ENCODE measurements at places on chromosomes 16 and 17.

DNA sequence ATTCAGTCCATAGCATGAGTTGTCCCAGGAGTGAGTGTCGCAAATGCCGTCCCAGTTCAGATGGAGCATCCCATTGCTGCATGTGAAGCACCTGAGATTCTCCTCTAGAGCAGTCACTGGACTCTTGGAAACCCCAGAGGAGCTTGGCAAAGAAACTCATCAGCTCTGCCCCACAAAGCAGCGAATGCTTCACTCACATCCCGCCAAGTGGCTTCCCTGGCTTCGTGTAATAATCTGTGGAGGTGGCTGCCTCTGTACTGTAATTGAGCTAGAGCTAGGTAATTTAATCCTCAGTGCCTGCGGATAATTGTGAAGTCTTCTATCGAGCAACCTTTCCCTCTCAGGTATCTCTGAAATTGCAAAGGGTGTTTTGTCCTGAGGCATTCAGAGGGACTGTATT, 107.1 kb downstream of the SNX29 start:
- DNase-seq, result no peak

DNA sequence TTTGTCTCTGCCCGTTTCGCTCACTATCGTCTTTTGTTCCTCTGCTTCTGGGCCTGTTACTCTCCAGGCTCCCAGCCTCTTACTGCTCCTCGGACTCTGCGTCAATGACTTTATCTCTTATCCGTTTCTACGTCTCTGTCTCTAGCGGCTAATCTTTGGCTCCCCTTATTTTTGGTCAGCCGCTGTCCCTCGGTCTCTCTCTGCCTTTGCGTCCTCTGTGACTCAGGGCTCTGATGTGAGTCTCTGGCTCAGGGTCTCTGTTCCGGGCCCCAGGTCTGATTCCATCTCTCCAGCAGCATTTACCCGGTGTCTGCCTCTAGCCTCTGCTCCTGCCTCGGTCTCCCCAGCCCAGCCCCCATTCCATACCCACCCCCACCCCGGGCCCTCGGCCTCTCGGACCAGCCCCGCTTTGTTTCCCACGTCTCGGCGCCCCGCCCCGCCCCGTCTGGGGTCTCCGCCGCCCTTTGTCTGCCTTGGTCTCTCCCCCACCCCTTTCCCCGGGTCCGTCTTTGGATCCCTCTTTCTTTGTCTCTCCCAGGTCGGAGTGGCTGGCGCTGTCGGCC, 547 bp upstream of the ZNF48 start:
- DNase-seq, result no peak

- DNase-seq, result no peak
Observed at GRCh38 chr17:56978441-56979090, 635 bp downstream of the SCPEP1 start.

DNA sequence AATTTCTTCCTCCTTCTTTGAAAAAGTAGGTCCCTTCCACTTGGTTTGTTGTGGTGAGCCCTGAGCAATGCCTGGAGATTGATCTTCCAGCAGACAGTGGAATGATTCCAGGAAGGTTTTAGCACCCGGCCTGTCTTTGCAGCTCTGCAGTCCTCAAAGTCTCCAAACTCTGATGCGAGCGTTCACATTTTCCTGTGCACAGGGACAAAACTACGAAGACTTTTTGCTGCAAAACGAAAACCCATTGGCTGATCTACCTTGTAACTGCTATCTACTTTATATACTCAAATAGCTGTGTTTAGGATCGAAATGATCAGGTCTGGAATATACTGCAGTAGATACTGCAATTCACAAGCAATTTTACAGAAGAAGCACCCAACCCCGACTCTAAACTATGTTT, 21.7 kb downstream of the G6PC1 start:
- DNase-seq, result no peak

- DNase-seq, result no peak
Observed at GRCh38 chr17:34852614-34853013, 108.6 kb downstream of the CCT6B start.

Measured in stimulated activated CD4-positive, alpha-beta T cell treated with anti-CD3 and anti-CD28 coated beads, Interleukin-4, amount 100 ng/mL, for 24 hours (primary cell).